ENCODE measurements at places on chromosomes 3 and 15.
A peak's percentile ranks its signal among the peaks of the same experiment; 100 is the strongest.

DNA sequence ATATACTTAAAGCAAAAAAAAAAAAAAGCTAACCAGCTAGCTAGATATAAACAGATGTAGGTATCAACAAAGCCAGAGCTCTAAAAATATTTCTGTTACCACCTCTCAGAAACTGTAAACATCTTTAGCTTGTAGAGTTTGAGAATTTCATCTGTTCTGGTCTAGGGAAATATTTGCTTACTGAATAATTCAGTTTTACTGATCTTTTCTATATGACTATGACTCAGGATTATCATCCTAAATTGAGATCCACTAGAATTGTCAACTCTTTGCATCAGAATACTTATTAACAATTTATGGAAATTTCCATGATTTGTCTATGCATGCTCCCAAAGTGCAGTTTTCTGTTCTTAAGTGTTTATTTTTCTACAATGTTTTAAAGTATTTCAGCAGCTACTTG is 517.3 kb downstream of the DIPK2A start:
- DNase-seq: no peak

- no peak for DNase-seq
Observed at GRCh38 chr3:109072194-109072593, 45.7 kb downstream of the MORC1 start.

DNA sequence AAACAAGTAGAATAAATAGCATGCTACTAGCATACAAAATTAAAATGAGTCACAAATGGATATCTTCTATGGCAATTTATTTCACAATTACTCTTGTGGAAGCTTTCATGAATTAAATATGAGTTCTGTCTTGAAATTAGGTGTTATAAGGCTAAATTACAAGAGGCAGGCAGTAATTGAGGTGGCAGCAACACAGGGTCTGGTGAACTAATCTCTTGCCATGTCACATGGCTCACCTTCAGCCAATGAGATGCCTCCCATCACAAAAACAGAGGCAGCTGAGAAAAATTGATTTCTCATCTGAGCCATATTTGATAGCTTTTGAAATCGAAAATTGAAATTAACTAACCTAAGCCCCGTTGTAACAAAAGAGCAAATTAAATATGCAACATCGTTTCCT is 268.8 kb downstream of the NR2F2 start:
- DNase-seq: no peak

DNA sequence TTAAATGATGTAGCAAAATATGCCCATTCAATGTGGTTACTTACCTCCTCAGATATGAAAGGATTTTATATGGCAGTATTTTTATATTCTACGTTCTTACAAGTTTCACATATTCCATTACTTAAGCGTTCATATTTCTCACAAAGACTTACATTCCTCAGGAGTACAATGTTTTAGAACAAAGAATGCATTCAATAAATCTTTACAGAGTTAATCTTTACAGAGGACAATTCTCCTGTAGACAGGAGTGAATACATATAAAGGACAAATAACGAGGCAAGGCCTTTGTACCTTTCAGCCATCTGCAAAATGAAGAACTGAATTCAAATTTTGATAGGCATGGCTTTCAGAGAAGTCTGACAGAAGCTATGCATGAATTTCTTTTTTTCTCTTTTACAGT is 1.9 kb downstream of the ZNF80 start:
- no peak for DNase-seq

GRCh38 chr15:95825671-95826411 is 504.7 kb upstream of the NR2F2 start:
- no peak for DNase-seq

- no peak for DNase-seq
Observed at GRCh38 chr3:144921710-144922109, 950.1 kb downstream of the DIPK2A start.

- DNase-seq: no peak
Observed at GRCh38 chr3:156677536-156677935, 3.1 kb downstream of the TIPARP start.

DNA sequence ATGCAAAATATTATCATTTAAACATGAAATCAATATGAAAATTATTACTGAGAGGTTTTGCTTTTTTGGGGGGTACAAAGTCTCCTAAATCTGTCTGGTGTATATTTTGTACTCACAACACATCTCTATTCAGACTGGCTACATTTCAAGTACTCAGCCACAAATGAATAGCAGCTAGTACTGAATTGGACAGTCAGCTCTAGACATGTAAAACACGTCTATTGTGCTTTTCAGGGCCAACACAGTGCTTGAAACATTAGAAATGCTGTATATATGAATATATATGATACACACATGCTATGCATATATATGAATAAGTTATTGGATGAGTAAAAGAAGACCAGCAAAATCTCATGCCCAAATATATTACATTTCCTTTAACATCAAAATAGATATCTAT is 103.8 kb upstream of the CFAP20DC start:
- no peak for DNase-seq

DNA sequence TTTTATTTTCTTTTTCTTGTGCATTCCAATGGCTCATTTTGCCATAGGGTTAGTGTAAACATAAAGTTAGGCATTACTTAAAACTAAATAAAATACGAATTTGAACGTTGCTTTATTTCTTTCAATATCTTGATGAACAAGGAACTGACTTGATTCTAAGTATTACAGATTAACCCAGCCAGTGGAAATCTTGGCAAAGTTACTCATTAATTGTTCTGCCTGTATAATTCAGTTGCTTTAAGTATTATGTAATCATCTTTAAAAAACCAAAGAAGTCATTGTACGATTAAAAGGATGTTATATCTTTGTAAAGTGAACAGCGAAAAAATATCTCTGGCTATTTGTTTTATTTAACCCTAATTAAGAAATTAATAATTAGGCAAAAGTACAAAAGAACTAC is 737.9 kb upstream of the BCHE start:
- DNase-seq: no peak

DNA sequence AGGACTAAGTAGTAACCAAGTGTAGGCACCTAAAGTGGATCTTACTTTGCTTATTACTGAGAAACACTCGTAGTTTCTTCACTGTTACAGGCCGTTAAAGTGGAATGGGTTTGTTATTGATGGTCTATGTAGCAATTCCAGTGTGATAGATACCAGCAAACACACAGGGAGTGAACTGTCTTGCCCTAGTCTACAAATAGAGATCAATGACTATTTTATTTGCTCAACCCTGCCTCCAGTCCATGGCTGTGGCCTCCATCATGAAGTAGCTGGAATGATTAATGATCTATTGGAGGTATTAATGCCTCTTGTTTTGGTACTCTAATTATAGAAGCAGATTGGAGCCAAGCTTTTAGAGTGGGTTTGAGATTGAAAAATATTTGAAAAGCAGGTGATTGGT is 362.7 kb upstream of the AZI2 start:
- no peak for DNase-seq

DNA sequence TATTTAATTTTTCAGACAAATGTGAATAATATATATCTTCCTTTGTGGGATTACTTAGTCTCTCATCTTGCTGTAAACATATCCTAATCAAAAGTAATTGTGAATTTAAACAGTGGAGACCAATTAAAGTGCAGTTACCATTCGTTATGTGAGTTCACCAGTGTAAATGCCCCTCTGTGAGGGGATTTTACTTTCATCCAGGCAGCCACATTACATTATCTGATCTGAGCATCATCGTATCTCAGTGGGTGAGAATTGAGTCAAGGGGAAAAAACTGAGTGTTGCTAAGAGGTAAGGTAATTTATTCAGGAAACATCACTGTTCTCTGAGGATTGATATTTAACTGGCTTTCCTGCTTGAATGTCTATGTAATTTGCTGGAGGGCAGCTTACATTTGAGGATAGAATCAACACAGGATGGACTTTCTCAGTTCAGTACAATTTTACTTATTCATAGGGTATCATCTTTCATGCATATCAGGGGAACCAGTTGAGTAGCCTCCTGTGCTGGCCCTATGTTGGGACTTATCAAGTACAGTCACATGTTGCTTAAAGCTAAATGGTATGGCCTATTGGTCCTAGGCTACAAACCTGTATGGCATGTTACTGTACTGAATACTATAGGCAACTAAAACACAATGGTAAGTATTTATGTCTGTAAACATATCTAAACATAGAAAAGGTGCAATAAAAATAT is 219.7 kb downstream of the CD47 start:
- no peak for DNase-seq

GRCh38 chr3:185200639-185201038 is 47.8 kb upstream of the C3orf70 start:
- DNase-seq: no peak

DNA sequence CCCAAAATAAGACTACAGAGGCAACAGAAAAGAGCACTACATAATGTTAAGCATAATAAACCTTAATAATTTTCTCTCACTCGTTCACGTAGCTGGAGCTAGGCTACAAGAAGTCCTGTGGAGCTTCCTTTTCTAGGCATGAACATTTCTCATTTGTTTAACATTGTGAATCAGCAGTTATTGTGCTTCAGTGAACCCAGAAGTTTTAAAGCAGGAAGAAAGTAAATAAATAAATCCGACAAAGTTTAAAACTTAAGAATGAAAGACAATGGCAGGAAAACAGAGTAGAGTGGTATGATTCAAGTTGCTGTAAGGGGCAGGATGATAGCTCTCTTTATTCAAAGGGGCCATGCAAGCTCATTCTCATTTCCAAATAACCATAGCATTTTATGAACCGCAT is 191.8 kb downstream of the LSAMP start:
- DNase-seq: no peak

- no peak for DNase-seq
Observed at GRCh38 chr15:37218351-37218916, 118.1 kb upstream of the MEIS2 start.

DNA sequence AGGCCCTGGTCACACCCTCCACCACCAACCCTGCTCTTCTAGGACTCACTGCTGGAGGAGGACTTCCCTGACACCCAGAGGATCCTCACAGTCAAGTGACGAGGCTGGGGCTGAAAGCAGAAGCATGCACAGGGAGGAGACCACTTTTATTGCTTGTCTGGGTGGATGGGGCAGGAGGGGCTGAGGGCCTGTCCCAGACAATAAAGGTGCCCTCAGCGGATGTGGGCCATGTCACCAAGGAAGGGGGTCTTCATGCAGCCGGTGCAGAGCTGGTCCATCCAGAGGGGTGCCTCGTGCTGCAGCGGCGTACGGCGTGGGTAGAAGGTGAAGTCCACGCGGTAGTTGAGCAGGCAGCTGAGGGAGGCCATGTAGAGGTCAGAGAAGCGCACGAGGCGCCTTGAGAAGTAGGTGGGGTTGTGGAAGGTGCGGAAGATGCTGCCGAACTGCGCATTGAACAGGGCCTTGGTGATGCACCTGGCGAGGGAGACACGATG is 9.4 kb downstream of the NT5DC2 start:
- peak; percentile 21 for DNase-seq

- no peak for DNase-seq
Observed at GRCh38 chr3:33035596-33035995, 61.4 kb downstream of the GLB1 start.
